ENCODE measurements at places on chromosomes 4 and X.

DNA sequence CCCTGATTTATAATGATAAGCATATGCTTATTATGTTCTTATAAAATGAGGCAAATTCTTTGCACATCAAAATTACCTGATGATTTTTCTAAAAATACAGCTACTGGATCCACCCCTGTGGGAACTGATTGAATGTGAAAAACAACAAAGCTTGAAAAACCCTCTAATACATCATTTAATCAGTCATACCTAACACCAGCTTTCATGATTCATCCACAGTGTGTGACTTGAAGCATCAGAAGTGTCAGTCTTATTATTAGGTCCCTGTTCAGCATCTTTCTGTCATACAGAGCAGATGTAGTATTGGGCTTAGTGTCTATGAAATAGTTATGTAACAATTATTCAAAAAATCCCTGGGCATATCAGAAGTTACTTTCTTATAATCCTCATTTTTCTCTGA, 671.3 kb upstream of the GALNT7 start:
- DNase-seq: no peak

GRCh38 chr4:116880625-116881024, 204.8 kb downstream of the TRAM1L1 start:
- DNase-seq: peak; percentile 57

GRCh38 chr4:36285784-36286480, 4.5 kb downstream of the DTHD1 start:
- peak; percentile 85 for DNase-seq

DNA sequence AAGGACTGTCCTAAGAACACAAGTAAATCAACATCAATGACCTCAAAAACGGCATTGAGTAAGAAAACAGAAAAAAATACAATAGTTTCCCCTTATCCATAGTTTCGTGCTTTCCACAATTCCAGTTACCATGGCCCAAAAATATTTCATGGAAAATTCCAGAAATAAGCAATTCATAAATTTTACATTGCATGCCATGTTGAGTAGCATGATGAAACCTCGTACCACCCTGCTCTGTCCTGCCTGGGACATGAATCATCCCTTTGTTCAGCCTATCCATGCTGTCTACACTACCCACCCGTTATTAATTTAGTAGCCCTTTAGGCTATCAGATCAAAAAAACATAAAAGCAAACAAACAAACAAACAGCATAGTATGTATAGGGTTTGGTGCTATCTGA, 51.1 kb downstream of the KLF3 start:
- DNase-seq: no peak

DNA sequence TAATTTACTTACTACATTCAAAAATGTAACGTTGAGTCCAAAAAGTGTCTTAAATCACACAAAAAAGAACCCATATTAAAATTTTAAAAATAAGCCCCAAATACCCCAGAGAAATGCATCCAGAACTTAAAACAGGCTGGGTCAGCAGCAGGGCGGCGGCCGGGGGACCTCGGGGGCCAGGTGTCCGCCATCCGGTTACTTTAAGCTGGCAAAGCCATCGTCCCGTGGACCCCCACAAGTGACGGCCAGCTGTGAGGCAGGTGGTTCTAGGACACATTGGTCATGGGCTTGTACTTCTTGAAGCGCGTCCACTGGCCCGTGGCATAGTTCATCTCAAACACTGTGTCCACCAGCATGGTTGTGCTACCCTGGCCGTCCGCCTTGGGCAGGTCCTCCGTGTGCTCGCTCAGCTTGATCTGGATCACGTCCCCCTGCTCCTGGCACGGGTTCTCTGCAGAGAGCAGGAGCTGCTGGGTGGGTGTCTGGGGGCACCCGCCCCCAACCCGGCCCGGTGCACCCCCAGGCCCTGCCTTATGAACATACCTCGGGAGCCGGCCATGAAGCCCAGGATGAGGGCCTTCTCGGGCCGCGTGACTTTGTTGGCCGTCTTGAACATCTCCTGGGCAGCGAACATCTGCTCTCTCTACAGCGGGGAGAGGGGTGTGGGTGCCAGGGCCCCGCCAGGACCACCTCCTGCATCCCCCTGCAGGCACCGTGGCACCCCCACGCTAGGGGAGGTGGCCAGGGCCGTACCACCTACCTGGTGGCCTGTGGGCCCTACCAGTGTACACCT, 25.5 kb downstream of the NELFA start:
- no peak for DNase-seq

GRCh38 chrX:91122151-91122694, 312.4 kb upstream of the PABPC5 start:
- DNase-seq: no peak

DNA sequence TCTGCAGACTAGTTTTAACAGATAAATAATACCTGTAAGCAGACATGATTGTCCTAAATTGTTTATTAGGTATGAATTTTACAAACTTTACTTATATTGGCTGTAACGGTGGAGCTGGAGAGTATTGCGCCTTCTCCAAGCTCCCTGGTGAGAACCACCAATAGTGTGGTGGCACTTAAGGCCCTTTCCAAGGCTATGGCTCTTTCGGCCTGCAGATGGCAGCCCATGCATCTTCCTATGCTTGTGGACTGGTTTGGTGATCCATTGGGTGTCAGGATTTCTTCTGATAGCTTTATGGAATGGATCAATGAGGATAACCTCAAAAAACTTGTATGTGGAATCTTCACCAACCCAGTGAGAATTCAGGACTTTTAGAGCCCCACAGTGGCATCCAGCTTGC, 7.8 kb downstream of the LARP1B start:
- DNase-seq: peak; percentile 40

DNA sequence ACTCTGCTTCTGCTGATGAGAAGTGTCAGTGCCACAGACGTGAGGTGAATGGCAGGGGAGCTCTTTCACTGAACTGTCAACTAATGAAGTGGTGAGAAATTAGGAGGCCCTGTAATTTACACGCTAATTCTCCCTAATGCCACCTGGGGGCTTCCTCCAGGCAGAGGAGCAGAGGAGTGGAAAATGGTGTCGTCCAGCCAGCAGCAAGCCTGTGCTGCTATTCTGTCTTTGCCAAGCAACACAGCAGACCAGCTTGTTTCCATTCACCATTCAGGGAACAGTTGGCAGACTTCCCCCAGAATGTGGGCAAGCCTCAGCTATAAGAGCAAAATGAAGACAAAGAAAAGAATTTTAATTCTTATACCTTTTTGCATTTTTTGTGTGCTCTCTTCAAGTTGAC, 245.2 kb upstream of the TET2 start:
- DNase-seq: no peak

DNA sequence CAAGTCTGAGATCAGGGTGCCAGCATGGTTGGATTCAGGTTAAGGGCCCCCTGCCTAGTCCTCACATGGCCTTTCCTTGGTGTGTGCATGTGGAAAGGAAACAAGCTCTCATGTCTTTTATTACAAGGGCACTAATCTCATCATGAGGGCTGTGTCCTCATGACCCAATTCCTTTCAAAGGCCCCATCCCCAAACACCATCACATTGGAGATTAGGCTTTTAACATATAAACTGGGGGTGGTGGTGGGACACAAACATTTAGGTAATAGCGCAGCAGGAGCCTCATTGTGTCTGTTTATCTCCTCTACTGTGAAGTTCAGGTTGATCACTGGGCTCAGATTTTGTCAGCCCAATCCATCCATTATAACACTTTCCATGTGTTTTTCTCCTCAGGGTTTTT, 41.0 kb downstream of the BEX3 start:
- DNase-seq: no peak

DNA sequence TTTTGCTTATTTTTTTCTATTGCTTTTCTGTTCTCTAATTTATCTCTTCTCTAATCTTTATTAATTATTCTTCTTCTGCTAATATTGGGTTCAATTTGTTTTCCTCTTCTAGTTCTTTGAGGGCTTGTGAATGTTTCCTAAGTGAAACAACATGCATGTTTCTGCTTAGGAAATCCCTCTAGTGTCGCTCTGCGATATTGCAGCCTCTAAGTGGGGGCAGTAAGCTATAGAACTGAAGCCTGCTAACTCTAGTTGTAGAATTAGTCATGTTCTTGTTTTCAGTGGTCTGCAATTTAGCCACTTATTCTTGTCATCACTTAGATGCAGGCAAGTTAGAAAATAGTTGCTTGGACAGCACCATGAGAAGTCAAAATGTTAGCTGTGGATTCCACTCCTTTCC, 222.6 kb downstream of the SPIN4 start:
- DNase-seq: peak; percentile 43

GRCh38 chr4:55442541-55442940, 46.8 kb downstream of the TMEM165 start:
- no peak for DNase-seq

- no peak for DNase-seq
Observed at GRCh38 chrX:27694667-27695066, 104.5 kb downstream of the DCAF8L2 start.

GRCh38 chr4:101910786-101911373, 120.3 kb downstream of the BANK1 start:
- no peak for DNase-seq

DNA sequence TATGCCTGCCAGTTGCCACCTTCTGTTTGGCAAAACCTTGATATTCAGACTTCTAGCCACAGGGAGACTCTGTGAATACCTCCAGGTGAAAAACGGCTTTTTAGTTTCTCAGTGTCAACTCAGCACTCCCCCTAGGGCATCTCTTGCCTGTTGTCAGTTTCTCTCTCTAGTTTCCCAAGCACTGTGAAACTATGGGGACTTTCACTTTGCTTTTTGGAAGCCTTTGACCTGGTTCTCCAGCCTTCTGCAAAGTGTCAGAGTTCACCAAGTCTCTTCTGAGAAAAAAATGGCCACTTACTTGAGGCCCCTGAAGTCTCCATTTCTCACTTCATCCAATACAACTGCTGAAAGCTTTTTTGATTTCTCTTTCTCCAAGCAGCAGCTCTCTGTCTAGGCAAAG, 521.5 kb downstream of the INPP4B start:
- DNase-seq: no peak

- DNase-seq: no peak
Observed at GRCh38 chr4:76811604-76812412, 86.1 kb downstream of the SOWAHB start.

DNA sequence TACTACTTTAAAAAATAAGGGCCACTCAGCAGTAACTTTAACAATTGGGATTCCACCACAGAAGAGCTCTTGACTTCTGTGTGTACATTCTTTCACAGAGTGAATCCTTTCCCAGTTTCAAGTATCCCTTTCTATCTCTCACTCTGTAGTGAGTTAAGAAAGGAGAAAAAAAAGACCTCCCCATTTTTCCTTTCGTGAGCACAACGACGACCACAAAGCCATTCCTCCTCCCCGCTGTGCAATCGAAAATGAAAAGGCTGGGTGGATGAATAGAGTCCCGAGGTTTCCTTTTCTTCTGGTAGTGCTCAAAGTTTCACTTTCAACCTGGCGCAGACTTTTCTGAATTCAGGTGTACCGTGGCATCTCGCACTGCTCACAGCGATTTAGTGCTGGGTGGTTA, 58.0 kb downstream of the TAB3 start:
- no peak for DNase-seq

GRCh38 chr4:114041117-114041475, 61.6 kb upstream of the ARSJ start:
- no peak for DNase-seq

GRCh38 chr4:35252866-35253265, 991.4 kb downstream of the ARAP2 start:
- no peak for DNase-seq

- DNase-seq: no peak
Observed at GRCh38 chr4:36402008-36402758, 120.8 kb downstream of the DTHD1 start.

GRCh38 chr4:41573502-41574001, 35.6 kb downstream of the LIMCH1 start:
- no peak for DNase-seq

DNA sequence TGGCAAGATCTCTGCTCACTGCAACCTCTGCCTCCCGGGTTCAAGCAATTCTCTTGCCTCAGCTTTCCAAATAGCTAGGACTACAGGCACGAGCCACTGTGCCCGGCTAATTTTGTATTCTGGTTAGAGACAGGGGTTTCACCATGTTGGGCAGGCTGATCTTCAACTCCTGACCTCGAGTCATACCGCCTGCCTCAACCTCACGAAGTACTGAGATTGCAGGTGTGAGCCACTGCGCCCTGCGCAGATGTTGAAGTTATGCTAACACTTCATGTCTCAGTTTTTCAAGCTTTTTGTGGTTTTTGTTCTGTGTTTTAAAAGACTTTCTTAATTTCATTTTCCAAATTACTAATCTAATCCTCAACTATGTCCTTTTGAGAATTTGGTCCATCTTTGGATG, 154.4 kb upstream of the TLL1 start:
- DNase-seq: no peak

DNA sequence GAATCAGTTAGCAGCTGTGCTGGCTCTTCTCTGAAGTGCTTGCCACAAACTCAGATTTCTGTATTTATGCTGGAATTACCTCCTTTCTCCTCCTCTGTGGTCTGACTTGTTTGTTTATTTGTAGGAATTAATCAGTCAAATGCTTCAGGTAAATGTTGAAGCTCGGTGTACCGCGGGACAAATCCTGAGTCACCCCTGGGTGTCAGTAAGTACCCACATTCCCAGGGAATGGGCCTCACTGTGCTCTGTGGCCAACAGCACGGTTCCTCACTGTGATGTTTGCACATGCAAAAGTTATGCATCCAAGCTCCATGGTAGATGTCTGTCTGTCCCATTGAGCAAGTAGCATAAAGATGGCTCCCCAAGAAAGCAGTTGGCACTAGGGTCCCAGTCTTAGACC, 169.9 kb downstream of the DCLK2 start:
- no peak for DNase-seq

DNA sequence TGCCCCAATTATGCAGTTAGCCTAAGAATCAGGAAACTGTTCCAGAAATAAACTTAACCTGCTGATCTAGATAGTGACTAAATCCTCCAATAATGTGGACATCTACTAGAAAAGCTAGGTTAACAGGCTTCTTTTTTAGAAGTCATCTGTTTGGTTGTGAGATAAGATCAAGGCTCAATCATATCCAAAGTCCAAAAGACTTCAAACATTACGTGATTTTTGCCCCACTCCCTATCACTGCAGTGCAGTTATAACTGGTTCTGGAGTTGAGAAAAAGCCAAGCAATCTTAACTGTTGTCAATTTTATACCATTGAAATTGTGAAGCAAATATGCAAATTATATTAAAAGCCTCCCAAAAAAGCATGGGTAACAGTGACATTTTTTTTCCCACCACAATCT, 781.4 kb downstream of the KLHL13 start:
- DNase-seq: no peak

All from Kasumi-1 (cell line).